Mammary epithelial cell (primary cell): ENCODE measurements at places on chromosomes 6 and 20. TPM values are rescaled to one million over a fixed set of nuclear protein-coding genes. Genes with fewer than 3 reads are reported as not detected.

DNA sequence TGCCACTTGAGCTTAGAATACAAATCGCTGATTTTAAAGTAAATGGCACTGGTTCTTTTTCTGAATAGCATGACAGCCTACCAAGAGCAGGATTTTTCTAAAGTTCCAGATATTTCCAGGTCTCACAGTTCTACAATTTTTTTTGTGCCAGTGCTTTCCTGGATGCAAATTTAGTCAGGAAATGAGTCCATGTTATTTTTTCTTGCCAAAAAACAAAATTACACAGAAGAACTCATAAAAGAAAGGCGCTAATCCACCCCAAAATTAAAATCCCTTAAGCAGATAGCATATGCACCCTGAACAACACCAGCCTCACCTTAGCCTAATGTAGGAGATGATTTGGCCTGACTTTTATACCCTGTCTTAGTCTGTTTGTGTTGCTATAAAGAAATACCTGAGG is 86.4 kb upstream of the ARG1 start:
- no peak for DNase-seq

- no peak for DNase-seq
Measured at GRCh38 chr6:142916881-142917280, 28.1 kb downstream of the HIVEP2 start.

Gene PLEKHG1
- total RNA-seq: 35.3 and 51.4 TPM in 2 replicates

GRCh38 chr6:5384276-5384675 is 123.0 kb downstream of the FARS2 start:
- no peak for DNase-seq

Gene CLDN20
- total RNA-seq: 0.26 TPM in 1 of 2 replicates, not detected in the other

GRCh38 chr20:59832406-59833363 is 100.8 kb downstream of the SYCP2 start:
- no peak for DNase-seq

- DNase-seq: no peak
Measured at GRCh38 chr6:29685718-29686326, 4.9 kb upstream of the ZFP57 start.

DNA sequence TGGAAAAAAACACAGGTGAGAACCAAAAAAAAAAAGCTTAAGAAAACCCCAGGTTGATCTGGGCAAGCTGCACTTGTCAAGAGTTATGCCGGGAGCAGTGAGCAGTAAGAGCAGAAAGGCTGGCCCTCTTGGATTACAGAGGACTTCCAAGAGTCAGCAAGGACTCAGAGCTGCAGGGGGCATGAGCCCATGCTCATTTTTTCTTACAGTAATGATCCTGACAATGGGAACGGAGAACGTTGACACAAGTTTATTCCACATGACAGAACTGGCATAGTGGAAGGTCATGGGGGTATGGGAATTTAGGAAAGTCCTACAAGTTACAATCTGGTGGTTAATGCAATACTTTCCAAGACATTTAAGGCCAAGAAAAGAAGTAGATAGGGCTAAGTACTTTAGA is 256.6 kb downstream of the GMDS start:
- DNase-seq: no peak

Gene RBL1
- total RNA-seq: 4.8 and 13.2 TPM in 2 replicates

- DNase-seq: peak; percentile 32
Measured at GRCh38 chr6:100353276-100354015, 111.3 kb downstream of the SIM1 start.
